C1 segment of cervical spinal cord (tissue), 14 donors: ENCODE measurements at places on chromosomes 6 and 20.

GRCh38 chr6:115004982-115005381 is 662.2 kb upstream of the HS3ST5 start:
- no peak for DNase-seq

GRCh38 chr6:120826253-120826652 is 508.0 kb downstream of the TBC1D32 start:
- no peak for DNase-seq

DNA sequence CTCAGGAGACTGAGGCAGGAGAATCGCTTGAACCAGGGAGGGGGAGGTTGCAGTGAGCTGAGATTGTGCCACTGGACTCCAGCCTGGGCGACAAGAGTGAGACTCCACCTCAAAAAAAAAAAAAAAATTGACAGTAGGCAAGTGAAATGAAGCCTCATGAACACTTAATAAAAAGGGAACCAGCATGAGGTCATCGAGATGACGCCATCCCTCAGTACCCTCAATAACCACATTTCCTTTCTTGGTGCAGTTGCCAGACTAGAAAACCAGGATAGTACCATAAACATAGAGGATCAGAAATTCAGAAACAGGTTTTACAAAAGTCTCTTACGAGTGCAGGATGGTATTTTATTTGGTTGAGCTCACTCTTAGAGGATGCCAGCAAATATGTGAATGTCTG is 584.1 kb downstream of the MAFB start:
- no peak for DNase-seq

DNA sequence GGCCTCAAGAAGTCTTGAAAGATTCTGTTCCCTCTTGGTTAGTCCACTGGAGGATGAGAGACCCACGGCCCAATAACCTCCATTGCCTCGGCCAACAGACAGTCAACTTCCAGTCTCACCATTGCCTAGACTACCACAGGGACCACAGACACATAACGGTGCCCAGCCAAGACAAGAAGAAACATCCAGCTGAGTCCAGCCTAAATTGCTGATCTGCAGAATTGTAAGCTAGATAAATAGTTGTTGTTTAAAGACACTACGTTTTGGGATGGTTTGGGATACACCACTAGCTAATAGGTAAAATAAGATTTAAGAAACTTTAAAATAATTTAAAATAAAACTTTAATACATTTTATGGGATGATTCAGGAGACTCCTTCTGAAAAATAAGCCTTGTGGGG is 324.7 kb upstream of the JAG1 start:
- no peak for DNase-seq

- DNase-seq = no peak
Observed at GRCh38 chr20:62403331-62403730, 3.8 kb downstream of the CABLES2 start.

DNA sequence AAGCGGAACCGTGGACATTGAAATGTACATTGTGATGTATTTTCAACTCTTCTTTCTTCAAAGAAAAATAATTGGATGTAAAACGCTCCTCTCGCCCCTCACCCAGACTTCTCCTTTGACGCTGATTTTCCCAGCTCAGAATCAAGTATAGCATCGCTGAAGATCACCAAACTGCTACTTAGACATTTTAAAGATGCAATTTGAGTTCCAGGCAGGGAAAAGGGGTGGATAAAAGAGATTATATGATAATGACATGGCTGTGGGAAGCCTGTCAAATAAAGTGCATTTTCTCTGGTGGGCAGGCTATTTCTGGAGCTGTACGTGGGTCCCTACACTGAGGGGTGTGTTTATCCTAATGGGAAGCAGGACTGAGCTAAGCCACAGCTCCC is 240.4 kb downstream of the CDC5L start:
- no peak for DNase-seq

- no peak for DNase-seq
Observed at GRCh38 chr6:149128489-149129145, 188.9 kb upstream of the TAB2 start.

DNA sequence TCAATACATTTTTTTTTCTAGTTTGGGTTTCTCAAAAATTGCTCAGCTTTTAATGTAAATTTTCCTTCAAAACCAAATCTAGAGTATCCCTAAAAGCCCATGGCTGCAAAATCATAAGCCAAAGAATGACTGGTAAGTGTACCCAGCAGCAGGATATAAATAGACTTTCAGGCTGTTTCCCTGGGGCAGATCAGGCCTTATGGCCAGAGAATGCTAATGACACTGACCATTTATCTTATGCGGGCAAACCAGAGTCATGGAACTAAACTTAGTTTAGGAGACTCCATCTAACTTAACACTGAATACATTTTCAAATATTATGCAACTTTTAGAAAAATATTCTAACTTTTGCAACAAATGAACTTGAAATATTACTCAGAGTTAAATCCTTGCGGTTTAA is 7.4 kb downstream of the OSER1 start:
- no peak for DNase-seq

GRCh38 chr20:10795286-10796026 is 121.7 kb upstream of the JAG1 start:
- DNase-seq = no peak

GRCh38 chr20:58149437-58150091 is 78.9 kb downstream of the ANKRD60 start:
- DNase-seq = no peak

GRCh38 chr20:20083807-20084206 is 31.5 kb downstream of the CFAP61 start:
- DNase-seq = no peak

DNA sequence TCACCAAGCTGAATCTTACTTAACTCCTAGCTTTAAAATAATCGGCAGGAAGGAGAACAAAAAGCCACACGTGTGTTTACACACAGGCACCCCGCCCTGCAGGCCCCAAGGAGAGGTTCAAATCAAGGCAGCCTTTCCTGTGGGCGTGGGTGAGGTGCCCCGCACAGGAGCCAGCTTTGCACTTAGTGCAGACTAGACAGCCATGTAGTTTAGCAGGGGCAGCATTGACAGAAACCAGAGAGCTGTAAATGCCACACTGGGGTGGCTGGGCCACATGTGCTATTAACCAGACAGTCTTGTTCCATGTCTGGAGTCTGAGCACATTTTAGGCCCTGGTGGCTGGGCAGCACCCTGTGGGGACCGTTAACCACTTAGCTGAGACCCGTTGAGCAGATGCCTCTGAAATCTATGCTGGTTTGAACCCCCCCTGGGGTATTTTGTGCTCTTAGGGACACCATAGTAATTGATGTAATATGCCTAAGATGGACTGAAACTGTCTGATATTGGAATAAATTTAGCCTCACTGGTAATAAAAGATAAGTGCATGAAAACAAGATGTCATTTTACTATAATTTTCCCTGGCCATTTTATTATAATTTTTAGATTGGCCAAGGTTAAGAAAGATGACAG is 106.4 kb upstream of the KCNG1 start:
- no peak for DNase-seq

GRCh38 chr20:44392776-44393607 is 37.5 kb downstream of the HNF4A start:
- no peak for DNase-seq

DNA sequence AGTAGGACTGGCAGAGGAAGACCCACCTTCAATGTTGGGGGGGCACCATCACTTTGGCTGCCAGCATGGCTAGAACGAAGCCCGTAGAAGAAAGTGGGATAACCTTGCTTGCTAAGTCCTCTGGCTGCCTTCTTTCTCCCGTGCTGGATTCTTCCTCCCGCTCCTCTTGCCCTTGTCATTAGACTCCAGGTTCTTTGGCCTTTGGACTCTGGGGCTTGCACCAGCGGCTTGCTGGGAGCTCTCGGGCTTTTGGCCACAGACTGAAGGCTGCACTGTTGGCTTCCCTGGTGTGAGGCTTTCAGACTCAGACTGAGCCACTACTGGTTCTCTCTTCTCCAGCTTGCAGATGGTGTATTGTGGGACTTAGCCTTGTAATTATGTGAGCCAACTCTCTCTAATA is 28.2 kb downstream of the GSTA2 start:
- DNase-seq = no peak

DNA sequence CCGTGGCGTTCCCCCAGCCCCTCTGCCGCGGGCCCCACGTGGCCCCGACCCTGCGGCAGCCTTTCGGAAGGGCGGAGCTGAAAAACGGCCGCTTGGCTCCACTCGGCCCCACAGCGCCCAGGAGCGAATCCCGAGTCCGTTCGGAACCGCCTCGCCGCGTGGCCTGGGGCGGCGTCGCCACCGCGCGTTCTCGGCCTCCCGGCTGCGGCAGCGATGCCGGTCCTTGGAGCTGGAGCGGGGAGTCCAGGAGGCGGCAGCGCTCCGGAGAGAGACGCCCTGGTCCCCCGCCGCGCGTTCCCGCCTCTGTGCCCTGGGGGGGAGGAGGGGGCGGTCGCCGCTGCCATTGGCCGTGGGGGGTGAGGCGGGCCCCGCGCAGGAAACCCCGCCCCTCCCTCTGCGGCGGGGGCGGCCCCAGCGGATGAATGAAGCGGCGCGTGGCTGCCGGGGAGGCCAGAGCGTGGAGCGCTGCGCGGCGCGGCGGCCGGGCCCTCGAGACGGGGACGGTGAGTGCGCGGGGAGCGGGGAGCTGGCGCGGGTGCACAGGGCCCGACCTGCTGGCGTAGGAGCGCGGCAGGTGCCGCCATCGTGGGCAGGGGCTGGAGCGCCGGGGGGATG is at the start of gene SLCO4A1:
TSS of gene SLCO4A1 (plus strand) at position 453 of the 615 bp plus-strand sequence. CDS start 13,952 bp downstream, outside the sequence.
- DNase-seq = no peak

- DNase-seq = no peak
Observed at GRCh38 chr20:10611357-10611756, 62.4 kb downstream of the JAG1 start.

- DNase-seq = no peak
Observed at GRCh38 chr6:168650671-168651111, 209.7 kb downstream of the SMOC2 start.

DNA sequence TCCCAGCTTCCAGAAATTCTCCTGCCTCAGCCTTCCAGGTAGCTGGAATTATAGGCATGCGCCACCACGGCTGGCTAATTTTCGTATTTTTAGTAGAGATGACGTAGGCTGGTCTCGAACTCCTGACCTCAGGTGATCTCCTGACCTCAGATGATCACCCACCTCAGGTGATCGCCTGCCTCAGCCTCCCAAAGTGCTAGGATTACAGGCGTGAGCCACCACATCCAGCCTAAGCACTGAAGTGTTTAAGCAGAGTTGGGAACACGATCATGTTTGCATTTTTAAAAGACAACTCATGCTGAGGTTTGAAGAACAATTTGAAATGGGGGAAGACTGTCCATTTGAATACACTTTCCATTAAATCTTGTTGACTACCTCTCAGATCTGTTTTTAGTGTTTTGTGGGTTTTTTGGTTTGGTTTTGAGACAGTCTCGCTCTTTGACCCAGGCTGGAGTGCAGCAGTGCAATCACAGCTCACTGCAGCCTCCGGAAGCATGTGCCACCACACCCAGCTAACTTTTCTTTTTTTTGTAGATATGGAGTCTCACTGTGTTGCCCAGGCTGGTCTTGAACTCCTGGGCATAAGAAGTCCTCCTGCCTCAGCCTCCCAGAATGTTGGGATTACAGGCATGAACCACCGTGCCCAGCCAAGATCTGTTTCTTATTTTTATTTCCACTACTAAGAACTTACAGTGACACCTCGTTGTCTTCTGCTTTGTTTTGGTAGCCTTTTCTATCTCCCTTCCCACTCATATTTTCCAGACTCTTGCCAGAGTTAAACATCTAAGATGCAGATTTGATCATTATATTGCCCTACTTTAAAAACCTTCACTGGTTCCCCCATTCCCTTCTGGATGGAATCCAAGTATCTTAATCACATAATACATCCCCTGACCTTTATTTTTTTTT is 5.5 kb downstream of the CASP8AP2 start:
- DNase-seq = no peak

GRCh38 chr6:11669696-11670095 is 108.9 kb downstream of the ADTRP start:
- no peak for DNase-seq

- no peak for DNase-seq
Observed at GRCh38 chr6:10205120-10205519, 209.8 kb downstream of the TFAP2A start.

DNA sequence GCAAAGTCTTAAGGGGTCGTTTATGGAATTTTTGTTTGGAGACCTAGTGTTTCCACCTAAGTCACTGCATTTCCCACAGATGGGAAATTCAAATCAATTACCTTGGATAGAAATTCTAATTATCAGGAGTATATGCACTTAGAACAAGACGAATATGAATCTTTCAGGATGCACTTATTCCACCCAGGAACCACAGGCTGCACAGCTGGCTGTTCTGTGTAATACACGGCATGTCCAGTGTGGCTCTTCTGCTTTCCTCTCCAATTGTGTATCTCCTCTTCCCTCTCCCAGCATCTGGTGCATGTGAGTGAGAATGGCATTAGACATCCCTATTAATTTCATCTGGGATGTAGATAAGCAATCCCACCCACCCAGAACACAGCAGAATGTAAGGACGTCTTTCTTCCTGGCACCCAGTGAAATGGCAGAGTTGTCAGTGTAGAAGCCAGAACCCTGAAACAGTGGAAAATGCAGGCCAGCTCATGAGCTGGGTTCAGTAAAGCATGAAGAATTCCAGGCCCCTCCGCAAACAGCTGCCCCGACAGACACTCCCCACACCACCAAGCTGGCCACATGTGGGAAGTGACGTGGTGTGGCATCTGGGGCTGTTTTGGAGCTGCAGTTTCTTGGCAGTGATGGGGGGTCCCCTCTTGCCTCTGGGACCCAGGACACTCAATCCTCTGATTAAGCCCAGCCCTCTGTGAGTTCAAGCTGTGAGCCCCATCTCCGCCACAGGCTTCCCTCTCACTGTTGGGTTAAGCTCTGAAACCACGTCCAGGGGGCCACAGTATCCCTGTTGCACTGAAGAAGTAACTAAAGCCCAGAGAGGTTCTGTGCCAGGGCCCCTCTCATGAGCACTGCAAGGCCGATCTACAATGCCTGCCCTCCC is 180.1 kb upstream of the CST7 start:
- no peak for DNase-seq

GRCh38 chr6:42556462-42556861 is 7.4 kb upstream of the UBR2 start:
- DNase-seq = no peak

DNA sequence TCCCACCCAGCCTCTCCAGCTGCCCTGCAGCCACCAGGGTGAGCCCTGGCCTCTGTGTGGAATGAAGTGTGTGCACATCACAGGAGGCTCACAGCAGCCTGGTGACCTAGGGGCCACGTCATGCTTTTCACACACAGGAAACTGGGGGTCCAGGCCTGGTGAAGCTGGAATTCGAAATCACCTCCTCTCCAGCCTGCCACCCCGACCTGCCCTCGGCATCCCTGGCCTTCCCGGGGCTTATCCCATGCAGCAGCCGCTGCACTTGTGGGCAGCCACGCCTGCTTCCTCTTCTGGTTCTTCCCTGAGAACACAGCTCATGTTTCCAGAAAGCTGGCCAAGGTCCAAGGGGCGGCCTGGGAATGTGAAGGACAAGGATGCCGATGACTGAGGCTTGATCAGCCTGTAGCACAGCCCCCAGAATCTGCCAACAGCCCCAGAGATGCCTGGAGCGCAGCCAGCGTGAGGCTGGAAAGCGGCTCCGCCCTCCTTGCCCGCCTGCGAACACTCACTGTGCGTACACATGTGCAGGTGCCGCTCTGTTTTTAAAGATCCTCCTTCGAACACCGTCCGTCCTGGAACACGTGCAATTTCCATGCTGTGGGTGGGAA is 4.2 kb upstream of the NTSR1 start:
- peak; percentile 15 for DNase-seq
